ENCODE measurements at places on chromosomes 7 and 10. TPM values are rescaled to one million over a fixed set of nuclear protein-coding genes. Genes with fewer than 3 reads are reported as not detected.

GRCh38 chr10:59125666-59126065 is 50.8 kb upstream of the PHYHIPL start:
- DNase-seq, result no peak

GRCh38 chr7:150368884-150369747 is 494 bp downstream of the REPIN1 start:
- DNase-seq, result peak; percentile 80

- DNase-seq, result no peak
Observed at GRCh38 chr7:70707823-70708243, 424.1 kb upstream of the GALNT17 start.

The AKR1B15 gene
- total RNA-seq, result 0.24 TPM

The OPN1SW gene
- not detected for total RNA-seq

- DNase-seq, result no peak
Observed at GRCh38 chr7:3760651-3761050, 459.6 kb downstream of the SDK1 start.

DNA sequence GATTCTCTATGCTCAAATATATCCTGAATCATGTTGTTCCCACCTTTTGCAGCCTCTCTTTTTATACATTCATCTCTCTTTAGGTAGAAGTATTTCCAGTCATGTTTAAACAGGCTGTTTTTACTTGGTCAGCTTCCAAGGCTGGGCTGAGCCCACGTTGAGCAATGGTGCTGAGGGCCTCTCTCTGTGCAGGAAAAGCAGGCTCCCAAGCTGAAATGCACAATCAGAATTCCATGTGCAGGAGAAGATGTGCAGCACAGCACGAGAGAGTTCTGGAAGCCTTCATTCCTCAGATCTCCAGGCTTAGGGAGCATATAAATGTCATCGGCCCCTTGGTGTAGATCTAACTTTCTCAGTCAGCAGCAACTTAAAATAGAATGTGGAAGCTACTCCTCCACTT is 588.5 kb downstream of the TNS3 start:
- DNase-seq, result no peak

DNA sequence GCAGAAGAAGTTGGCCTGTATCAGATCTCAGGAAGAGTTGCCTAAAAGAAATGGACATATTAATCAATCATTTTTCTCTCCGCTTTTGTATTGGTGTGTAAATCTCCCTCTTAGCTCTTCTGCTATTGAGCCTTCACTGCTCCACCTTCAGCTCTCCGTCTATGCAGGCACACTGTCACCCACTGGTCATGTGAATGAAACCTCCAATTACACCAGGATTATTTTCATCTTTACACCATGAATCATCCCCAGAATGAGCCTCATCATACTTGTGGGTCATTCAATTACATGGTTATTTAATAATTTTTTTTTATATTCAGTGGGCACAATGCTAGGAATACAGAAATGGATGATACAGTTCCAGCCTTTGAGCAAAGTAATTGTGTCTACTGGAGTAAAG is 92.6 kb downstream of the LRRC4 start:
- DNase-seq, result no peak

The VAX1 gene
- total RNA-seq, result not detected

The CALHM3 gene
- total RNA-seq, result not detected

The NME8 gene
- not detected for total RNA-seq

The MBLAC1 gene
- 2.7 TPM for total RNA-seq

DNA sequence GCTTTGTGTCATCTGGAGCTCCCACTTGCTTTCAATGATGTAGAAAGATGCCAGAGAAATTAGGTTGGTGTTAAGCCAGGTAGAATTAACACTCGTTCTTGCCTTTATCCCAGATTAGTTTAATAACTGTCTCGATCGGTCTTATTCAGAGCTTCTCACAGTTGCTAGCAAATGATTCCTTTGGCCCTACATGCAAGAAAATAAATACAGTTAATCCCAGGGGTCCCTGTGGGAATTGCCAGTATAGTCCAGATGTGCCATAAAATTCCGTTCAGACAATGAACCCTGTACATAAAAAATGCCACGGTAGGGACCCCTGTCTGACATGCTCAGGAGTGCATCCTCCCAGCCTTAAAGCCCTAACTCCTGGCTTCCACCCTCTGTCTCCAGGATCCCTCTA is 207.5 kb downstream of the ARHGAP12 start:
- DNase-seq, result no peak

GRCh38 chr7:56023500-56023899 is 27.7 kb downstream of the PSPH start:
- DNase-seq, result no peak

- DNase-seq, result no peak
Observed at GRCh38 chr7:92226981-92227380, 18.7 kb downstream of the KRIT1 start.

GRCh38 chr7:29612596-29612995 is 49.0 kb downstream of the PRR15 start:
- no peak for DNase-seq

The TWIST1 gene
- total RNA-seq, result 3.2 TPM

DNA sequence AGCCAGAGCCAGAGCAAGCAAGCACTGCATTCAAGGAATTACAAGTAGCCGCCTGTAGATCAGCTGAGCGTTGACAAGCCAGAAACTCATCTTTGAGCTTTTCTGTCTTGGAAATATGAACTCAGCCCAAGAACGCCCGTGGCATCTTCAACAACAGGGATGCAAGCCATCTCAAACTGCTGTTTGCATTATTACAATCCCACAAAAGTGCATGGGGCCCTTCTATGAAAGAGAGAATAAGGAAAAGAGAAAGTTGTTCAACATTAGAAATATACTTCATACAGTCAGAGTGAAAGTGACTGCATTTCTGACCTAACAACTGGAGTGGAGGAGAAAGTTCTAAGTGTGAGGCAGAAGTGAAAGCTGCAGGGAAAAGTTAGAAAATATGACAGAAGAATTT is 6.5 kb downstream of the SGCE start:
- no peak for DNase-seq

GRCh38 chr10:6115411-6115810 is 26.6 kb downstream of the RBM17 start:
- DNase-seq, result no peak

GRCh38 chr7:20307119-20307518 is 23.6 kb upstream of the ITGB8 start:
- DNase-seq, result no peak

DNA sequence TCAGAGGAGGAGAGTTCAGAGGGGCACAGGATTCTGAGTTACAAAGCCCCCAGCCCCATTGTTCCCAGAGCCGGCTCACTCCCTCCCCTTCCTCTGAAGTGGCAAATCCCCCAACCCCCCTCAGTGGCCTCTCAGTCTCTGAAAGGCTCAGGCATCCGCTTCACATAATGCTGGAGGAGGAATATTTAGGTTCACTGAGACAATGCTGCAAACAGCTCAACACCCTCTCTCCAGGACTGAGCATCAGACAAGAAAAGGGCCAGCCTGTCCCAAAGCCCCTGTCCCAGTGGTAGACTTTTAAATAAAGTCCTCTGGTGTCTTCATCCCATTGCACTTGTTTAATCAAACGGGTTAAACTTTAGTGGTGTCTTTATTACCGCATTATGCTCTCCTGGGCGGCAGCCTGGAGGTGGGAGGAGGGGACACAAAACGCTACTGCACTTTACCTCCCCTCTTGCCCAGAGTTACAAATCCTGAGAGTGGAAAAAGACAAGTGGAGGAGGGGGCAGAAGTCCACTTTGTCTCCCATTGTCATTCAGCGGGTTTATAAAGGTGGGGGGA is 257.9 kb downstream of the FGFR2 start:
- no peak for DNase-seq

- DNase-seq, result no peak
Observed at GRCh38 chr10:533186-533585, 156.3 kb downstream of the DIP2C start.

DNA sequence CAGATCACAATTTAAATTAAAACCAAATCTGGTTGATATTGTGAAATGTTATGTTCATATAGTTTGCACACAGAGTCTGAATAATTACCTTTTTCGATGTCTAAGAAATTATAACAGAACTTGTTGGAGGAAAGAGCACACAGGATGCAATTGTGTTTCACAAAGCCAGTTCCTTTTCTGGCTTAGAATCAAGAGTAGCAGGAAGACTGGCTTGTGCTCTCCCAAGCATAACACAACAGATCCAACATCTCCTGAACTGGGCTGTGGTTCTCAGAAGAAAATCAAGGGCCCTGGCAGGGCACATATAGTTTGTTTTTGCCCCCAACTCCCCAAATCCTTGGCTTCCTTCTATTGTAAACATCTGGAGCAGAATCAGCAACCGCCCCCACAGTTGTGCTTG is 62.7 kb downstream of the LRRC4 start:
- no peak for DNase-seq

The SERPINE1 gene
- 2.4 TPM for total RNA-seq

The CFAP46 gene
- total RNA-seq, result 1.2 TPM

DNA sequence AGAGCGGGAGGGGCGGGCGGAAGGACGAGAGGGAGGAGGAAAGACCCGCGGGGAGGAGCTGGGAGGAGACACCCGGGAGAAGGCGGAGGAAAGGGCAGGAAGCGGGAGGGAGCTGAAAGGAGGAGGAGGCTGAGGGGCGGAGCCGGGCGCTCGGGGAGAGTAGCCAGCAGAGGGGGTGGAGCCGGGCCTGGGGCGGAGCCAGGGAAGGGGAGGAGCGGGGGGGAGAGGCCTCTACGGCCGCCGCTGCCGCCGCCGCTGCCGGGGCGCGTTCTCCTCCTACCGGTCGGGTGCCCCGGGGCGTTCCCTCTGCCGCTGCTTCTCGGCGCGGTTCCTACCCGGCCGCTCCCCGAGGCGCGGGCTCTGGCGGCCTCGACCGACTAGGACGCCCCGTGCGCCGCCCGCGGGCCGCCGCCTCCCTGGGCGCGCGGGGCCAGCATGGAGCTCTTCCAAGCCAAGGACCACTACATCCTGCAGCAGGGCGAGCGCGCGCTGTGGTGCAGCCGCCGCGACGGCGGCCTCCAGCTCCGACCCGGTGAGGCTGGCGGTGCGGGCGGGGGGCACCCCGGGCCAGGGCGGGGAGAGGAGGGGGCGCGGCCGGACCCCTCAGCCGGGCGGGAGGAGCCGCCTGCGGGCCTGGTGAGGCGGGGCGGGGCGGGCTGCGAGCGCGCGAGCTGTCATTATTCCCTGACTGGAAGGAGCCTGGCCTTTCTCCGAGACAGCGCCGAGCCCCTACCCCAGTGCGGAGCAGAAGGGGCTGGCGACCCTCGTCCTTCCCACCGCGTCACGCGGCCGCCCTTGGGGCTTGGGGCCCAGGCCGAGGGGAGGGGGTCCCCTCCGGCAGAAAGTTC is at the start of gene INPP5F:
TSS of gene INPP5F (plus strand) at position 223 of the 848 bp plus-strand sequence. CDS start at position 436, 213 bp downstream.
- DNase-seq, result peak; percentile 99

GRCh38 chr7:48094861-48095293 is 5.8 kb downstream of the UPP1 start:
- no peak for DNase-seq
